Osteoblast (primary cell): ENCODE measurements at places on chromosomes 11 and 22.

DNA sequence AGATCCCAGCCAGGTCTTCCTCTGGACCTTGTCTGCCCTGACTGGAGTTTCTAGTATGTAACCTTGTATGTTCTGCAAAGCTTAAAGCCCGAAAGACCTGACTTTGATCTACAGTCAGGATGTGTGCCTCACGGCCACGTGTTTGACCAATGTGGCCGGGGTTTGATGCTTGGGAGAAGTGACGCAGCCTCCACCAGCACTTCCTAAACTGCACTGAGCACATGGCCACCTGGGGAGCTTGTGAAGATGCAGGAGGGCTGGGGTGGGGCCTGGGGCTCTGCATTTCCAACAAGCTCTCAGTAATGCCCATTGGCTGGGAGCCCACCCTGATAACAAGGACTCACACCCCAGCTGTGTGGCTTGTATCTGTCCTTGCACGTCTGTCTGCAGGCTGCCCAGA is 53.2 kb downstream of the NAT10 start:
- peaks cover 7% of the 10 kb centered on the region for H3K36me3 ChIP-seq
- H3K27me3 ChIP-seq: no peaks in the 10 kb centered on the region
- H3K4me1 ChIP-seq: no peaks in the 10 kb centered on the region
- peak; percentile 26 for DNase-seq
- H3K4me3 ChIP-seq: no peak overlapping the region

DNA sequence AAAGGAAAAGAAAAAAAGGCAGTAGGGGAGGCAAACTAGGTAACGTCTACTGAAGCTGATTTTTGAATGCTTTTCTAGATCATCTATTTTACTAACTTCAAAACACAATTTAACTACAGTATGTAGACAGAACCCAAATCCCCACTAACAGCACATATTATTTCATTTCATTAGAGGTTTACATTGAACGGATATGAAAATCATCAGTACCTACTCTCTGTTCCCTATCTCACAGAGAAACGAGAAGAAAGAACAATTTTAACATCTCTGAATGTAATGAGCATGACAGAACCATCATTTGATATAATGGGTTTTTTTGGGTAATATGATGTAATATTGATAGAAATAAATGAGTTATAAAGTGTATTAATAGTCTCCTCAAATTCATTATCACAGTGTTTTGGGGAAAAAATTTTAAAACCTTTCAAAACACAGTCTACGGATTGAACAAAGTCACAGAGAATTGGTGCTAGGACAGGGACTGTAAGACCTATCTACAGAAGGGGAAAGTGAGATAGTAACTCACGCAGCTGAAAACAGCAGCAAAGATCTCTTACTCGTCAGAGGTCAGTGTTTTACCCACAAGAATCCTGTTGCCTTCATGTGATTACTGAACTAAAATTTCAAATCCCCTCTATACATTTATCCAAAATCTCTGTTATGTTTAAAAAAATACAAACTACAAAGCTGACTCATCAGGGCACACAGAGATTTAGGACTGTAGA is 77.3 kb downstream of the ZBTB44 start:
- H3K36me3 ChIP-seq: peaks cover 10% of the 10 kb centered on the region
- DNase-seq: no peak
- H3K4me3 ChIP-seq: no peak overlapping the region
- H3K27ac ChIP-seq: no peak overlapping the region

DNA sequence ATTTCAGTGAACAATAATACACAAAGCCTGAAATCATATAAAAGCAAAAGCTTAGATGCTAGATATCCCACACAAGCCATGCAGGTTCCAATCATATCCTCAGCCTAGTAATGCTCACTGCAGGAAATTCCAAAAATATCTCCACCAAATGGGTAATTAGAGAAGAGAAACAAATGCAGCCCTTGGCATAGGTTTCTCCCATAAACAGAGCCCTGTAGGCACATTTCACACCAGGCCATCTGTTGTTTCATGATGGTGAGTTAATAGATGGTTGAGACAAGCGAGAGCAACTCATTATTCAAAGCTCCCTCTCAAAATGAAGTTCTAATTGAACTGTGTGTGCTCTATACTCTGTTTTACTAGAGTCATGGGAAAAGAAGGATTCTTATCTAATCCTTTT is 154.6 kb upstream of the TRPC6 start:
- H3K27ac ChIP-seq: no peak overlapping the region
- DNase-seq: peak; percentile 35
- no peak overlapping the region for H3K4me3 ChIP-seq

GRCh38 chr11:116244889-116245288 is 527.9 kb downstream of the BUD13 start:
- no peaks in the 10 kb centered on the region for H3K36me3 ChIP-seq
- no peaks in the 10 kb centered on the region for H3K4me1 ChIP-seq
- no peaks in the 10 kb centered on the region for H3K27me3 ChIP-seq
- no peak for DNase-seq
- H3K27ac ChIP-seq: no peak overlapping the region
- no peak overlapping the region for H3K4me3 ChIP-seq

GRCh38 chr11:58286249-58286648 is 18.2 kb upstream of the OR10W1 start:
- no peaks in the 10 kb centered on the region for H3K4me1 ChIP-seq
- peak; percentile 48 for DNase-seq
- H3K36me3 ChIP-seq: no peaks in the 10 kb centered on the region
- H3K4me3 ChIP-seq: no peak overlapping the region

DNA sequence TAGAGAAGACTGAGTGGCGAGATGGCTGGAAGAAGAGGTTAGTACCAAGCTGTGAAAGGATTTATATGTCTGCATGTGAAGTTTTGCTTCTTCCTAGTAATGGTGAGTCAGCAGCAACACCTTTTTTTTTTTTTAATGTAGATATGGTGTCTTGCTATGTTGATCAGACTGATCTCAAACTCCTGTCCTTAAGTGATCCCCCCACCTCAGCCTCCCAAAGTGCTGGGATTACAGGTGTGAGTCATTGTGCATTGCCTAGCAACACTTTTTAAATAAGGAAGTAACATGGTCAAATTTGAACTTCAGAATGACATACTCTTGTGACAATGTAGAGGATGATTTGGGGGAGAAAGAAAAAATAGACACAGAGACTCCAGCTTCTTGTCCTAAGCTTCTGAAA is 6.5 kb upstream of the CSTPP1 start:
- DNase-seq: no peak
- H3K4me3 ChIP-seq: no peak overlapping the region
- no peaks in the 10 kb centered on the region for H3K27me3 ChIP-seq
- H3K4me1 ChIP-seq: peaks cover 8% of the 10 kb centered on the region
- no peak overlapping the region for H3K27ac ChIP-seq

DNA sequence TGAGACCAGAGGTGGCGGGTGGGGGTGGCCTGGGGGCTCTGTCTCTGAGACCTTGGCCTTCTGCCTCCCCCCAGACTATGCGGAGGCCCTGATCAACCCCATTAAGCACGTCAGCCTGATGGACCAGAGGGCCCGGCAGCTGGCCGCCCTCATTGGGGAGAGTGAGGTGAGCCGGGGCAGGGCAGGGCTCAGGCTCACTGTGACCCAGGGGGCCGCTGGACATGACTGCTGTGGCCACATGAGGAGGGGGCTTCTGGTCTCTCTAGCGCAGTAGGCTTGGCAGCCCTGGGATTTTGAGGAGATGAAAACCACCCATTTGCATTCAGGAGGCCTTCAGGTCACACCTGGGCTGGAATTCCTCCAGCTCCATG is 12.6 kb downstream of the PLCB3 start:
- peaks cover 49% of the 10 kb centered on the region for H3K36me3 ChIP-seq
- peaks cover 21% of the 10 kb centered on the region for H3K4me1 ChIP-seq
- no peak overlapping the region for H3K27ac ChIP-seq
- no peaks in the 10 kb centered on the region for H3K27me3 ChIP-seq
- no peak overlapping the region for H3K4me3 ChIP-seq

DNA sequence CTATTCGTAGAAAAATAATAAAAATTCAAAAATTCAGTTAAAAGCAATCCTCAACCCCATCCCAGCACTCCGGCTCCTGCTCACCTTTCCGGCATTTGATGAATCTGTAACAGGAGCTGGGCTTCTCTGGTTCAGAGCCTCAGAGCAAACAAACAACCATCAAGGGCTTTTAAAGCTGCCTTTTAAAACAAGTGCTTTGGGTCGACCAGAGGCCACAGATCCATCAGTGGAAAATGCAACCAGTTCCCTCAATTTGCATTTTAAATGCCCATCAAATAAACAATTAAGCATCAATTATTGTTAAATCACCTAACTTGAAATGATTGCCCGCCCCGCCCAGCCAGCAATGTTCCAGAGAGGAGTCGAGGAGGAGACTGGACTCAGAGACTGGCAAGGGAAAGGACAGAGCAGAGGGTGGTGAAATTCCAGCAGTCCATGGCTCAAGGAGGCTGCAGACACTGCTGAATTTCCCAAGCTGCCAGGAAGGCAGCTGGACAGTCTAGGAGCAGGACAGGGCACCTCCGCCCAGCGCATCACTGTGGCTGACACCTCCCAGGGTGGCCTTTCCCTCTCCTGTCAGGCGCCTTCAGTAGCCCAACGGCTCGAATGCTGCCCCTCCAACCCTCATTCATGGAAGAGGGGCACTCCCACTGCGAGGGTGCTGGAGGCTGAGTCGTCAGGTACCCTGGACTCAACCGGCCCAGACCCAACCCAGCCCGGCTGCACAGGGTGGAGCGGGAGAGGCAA is 7.5 kb downstream of the FXYD6 start:
- no peaks in the 10 kb centered on the region for H3K36me3 ChIP-seq
- no peak overlapping the region for H3K27ac ChIP-seq
- no peak overlapping the region for H3K4me3 ChIP-seq
- peaks cover 6% of the 10 kb centered on the region for H3K27me3 ChIP-seq
- DNase-seq: no peak
- no peaks in the 10 kb centered on the region for H3K4me1 ChIP-seq

GRCh38 chr22:47168900-47169800 is 406.7 kb downstream of the TBC1D22A start:
- no peak overlapping the region for H3K4me3 ChIP-seq
- no peaks in the 10 kb centered on the region for H3K36me3 ChIP-seq
- H3K4me1 ChIP-seq: no peaks in the 10 kb centered on the region
- no peak overlapping the region for H3K27ac ChIP-seq
- DNase-seq: peak; percentile 85

DNA sequence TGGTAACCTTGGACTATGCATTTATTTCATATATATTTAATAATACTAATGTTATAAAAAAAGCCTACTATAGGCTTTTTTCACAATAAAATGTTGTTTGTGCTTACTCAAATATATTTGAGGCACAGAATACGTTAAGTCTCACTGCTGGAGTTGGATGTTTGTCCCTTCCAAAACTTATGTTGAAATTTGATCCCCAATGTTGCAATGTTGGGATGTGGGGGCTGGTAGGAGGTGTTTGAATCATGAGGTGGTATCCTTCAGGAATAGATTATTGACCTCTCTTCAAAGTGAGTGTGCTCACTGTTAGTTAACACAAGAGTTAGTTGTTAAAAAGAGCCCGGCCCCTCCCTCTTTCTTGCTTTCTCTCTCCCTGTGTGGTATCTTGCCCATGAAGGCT is 1295.9 kb downstream of the JRKL start:
- H3K4me1 ChIP-seq: no peaks in the 10 kb centered on the region
- H3K4me3 ChIP-seq: no peak overlapping the region
- H3K36me3 ChIP-seq: no peaks in the 10 kb centered on the region
- H3K27ac ChIP-seq: no peak overlapping the region
- no peaks in the 10 kb centered on the region for H3K27me3 ChIP-seq
- DNase-seq: no peak

DNA sequence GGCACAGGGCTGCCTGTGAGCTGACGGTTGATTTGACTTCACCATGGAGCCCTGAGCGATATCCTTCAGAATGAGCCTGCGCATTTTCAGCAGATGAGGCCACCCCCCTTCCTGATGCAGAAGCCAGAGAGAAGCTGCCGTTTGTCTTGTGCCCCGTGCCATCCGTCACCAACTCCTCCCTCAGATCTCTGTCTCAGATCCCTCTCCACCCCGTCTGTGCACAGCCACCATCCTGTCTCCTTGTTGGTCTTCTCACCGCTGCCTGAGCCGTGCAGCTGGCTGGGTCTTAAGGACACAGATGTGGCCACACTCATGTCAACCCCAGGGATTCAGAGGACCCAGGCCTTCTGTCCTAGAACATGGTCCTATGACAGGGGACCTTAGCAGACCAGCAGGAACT is 293.9 kb downstream of the TBC1D22A start:
- no peaks in the 10 kb centered on the region for H3K4me1 ChIP-seq
- no peaks in the 10 kb centered on the region for H3K27me3 ChIP-seq
- DNase-seq: peak; percentile 71
- H3K36me3 ChIP-seq: no peaks in the 10 kb centered on the region
- no peak overlapping the region for H3K27ac ChIP-seq
- no peak overlapping the region for H3K4me3 ChIP-seq

DNA sequence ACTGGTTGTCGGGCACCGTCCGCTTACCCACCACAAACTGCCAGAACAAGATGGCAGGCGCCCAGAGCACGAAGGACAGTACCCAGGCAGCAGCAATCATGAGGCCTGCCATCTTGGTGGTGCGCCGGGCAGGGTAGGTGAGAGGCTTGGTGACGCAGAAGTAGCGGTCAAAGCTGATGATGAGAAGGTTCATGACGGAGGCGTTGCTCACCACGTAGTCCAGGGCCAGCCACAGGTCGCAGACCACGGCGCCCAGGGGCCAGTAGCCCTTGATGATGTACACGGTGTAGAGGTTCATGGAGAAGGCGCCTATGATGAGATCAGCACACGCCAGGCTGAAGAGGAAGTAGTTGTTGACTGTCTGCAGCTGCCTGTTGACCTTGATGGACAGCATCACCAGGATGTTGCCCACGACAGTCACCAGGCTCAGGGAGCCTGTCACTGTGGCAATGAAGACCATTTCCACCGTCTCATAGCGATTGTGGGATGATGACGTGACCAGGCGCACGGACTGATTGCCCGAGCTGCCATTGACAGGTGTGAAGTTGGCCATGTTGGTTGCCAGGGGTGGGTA is 4.6 kb downstream of the MDK start:
- H3K27me3 ChIP-seq: peaks cover 39% of the 10 kb centered on the region
- H3K4me3 ChIP-seq: no peak overlapping the region
- DNase-seq: peak; percentile 65
- H3K4me1 ChIP-seq: peaks cover 16% of the 10 kb centered on the region
- no peaks in the 10 kb centered on the region for H3K36me3 ChIP-seq

DNA sequence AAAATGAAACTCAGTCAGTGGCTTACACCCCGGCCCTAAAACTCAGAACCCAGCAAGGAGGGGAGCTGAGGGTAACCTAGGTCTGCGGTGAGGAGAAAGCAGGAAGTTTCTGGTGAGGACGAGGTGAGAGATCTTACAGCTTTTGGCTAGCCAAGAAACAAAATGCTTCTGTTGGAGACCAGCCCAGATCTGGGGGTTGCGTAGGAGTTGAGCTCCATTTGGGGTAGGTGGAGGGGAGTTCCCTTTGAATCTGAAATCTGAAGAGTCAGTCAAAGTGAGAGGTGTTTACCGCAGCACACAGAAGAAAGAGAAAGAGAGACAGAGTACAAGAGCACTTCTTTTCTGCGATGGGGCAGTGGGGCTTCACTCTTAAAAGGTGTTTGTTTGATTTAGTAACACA is 29.6 kb downstream of the EHF start:
- DNase-seq: no peak
- no peak overlapping the region for H3K4me3 ChIP-seq
- peaks cover 44% of the 10 kb centered on the region for H3K4me1 ChIP-seq
- H3K27ac ChIP-seq: no peak overlapping the region
- H3K27me3 ChIP-seq: no peaks in the 10 kb centered on the region
- no peaks in the 10 kb centered on the region for H3K36me3 ChIP-seq
